NCI-H1092 treated with DMSO at 0.1 percent for 48 hours (cell line): ENCODE measurements at places on chromosomes 3 and 15.

- DNase-seq, result no peak
These were observed 10.3 kb downstream of the EID1 start for GRCh38 chr15:48888191-48888590.

DNA sequence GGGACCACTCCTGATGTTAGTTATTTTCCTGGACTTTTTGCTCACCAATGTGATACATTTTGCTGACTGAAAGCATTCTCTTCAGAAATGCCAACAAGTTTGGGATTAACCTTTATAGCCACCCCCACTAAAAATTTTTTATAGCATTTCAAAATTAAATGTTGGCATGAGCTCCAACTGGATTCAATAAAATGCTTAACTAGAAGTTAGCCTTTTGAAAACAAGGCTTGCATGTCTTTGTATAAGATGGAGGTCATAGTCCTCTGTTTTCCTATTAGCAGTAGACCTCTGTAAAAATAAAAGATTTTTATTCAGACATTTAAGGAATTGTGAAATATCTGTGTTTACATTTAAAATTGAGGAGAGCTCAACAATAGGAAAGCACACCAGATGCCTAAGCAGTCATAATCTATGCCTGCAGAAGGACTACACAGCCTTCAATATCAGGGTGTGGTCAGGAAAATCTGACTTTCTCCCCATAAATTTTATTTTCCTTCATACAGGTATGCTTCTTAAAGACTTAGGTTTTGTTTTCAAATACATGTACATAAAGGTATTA, 87.2 kb downstream of the DNAJC13 start:
- DNase-seq, result no peak

- no peak for DNase-seq
These were observed 2.2 kb upstream of the IL17RC start for GRCh38 chr3:9914559-9915253.

DNA sequence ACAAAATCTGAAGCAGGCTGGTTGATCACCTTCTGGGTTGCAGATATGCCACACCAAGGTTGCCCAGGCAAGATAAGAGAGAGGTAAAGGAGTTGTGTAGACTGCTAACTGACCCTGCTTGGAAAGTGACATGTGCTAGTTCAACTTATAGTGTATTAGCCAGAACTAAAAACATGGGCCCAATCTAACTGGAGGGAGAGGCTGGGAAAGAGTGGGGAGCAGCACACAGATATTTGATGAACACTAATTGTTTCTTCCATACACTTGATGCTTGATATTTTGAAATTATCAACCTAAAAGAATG, 55.1 kb upstream of the ADGRG7 start:
- no peak for DNase-seq

- no peak for DNase-seq
These were observed 41.4 kb upstream of the THBS1 start for GRCh38 chr15:39539466-39539865.

DNA sequence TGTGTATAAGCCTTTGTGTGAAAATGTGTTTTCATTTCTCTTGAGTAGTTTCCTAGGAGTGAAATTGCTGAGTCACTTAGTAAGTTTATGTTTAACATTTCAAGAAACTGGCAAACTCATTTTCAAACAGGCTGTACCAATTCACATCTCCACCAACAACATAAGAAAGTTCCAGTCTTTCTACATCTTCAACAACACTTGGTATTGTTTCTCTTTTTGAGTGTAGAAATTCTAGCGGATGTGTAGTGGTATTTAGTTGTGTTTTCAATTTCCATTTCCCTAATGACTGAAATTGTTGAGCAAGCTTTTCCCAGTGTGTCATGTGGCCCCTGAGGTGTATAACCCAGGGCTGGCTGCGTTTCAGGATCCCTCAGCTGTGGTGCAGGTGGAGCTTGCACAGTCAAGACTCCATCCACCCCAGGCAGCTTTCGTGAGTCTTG, 258.5 kb downstream of the PDCD6IP start:
- DNase-seq, result no peak

GRCh38 chr15:40633178-40633577, 39.1 kb downstream of the KNL1 start:
- DNase-seq, result no peak

GRCh38 chr3:143081844-143082778, 37.5 kb upstream of the CHST2 start:
- DNase-seq, result no peak

DNA sequence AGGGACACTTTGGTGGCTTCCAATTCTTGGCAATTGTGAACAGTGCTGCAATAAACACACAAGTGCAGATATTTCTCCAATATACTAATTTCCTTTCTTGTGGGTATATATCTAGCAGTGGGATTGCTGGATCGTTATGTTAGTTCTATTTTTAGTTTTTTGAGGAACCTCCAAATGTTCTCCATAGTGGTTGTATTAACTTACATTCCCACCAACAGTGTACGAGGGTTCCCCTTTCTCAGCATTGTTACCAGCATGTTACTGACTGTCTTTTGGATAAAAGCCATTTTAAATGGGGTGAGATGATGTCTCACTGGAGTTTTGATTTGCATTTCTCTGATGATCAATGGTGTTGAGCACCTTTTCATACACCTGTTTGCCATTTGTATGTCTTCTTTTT, 92.8 kb downstream of the DAPK2 start:
- DNase-seq, result no peak

GRCh38 chr15:49900006-49900902, 218.8 kb downstream of the ATP8B4 start:
- no peak for DNase-seq

DNA sequence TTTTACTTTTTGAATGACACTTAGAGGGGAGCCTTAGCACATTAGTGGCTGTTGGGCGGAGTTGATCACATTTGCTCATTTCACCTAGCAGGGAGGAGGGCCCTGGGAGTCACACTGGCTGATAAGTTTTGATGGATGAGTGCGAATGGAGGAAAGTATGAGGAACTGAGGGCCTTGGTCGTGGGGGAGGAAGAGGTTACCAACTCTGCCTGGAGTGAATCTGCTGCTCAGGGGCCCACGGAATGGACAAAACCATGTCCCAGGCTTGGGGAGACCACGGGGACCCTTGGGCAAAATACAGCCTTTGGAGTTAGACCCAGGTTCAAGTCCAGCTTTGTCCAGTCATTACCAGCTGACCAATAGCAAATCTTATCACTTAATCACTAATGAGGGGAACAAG, 5.1 kb upstream of the FLNB start:
- DNase-seq, result no peak

GRCh38 chr3:147364771-147365170, 41.6 kb downstream of the ZIC4 start:
- no peak for DNase-seq

DNA sequence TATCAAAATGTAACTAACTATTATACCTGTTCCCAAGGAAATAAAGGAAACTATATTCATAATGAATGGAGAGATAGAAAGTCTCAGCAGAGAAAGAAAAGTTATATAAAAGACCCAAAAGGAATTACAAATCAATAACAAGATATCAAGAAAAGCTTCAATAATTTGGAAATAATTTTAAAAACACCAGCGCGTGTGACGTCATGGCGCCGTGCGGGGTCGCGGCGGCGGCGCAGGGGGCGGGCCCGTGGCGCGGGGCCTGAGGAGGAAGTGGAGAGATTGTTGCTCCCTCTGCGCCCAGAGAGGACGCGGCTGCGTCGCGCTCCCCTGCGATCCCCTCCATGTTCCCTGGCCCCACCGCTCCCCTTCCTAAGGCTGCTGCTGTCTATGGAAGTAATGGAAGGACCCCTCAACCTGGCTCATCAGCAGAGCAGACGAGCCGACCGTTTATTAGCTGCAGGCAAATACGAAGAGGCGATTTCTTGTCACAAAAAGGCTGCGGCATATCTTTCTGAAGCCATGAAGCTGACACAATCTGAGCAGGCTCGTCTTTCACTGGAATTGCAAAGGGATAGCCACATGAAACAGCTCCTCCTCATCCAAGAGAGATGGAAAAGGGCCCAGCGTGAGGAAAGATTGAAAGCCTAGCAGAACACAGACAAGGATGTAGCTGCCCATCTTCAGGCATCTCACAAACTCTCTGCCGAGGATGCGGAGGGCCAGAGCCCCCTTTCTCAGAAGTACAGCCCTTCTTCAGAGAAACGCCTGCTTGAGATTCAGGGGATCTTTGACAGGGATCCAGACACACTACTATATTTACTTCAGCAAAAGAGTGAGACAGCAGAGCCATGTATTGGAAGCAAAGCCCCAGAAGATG, 4.1 kb downstream of the XCR1 start:
- no peak for DNase-seq

- DNase-seq, result no peak
These were observed 1.1 kb upstream of the PLD1 start for GRCh38 chr3:171811295-171811912.

DNA sequence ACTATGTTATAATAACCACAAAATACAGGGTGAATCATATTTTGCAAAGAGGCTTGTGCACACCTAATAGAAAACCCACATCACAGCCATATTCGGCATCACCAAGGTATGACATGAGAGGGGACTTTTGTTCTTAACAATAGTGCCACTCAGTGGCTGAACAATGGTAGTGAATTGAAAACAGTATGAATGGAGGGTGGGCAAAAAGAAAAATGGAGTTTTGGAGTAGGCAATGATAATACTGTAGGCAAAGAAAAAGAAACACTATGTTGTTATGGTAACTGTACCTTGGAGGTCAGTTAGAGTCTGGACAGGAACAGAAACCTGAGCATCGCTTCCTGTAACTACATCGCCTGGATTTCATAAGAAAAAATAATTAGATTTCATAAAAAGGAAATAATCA, 348.6 kb downstream of the PLCL2 start:
- peak; percentile 49 for DNase-seq

- DNase-seq, result no peak
These were observed 195.2 kb upstream of the DPPA4 start for GRCh38 chr3:109532257-109533216.

- DNase-seq, result peak; percentile 41
These were observed 92.8 kb downstream of the SV2B start for GRCh38 chr15:91192690-91193377.

- DNase-seq, result no peak
These were observed 55.8 kb downstream of the TBC1D5 start for GRCh38 chr3:17686613-17687012.

- no peak for DNase-seq
These were observed 81.7 kb downstream of the HCN4 start for GRCh38 chr15:73287019-73287418.

DNA sequence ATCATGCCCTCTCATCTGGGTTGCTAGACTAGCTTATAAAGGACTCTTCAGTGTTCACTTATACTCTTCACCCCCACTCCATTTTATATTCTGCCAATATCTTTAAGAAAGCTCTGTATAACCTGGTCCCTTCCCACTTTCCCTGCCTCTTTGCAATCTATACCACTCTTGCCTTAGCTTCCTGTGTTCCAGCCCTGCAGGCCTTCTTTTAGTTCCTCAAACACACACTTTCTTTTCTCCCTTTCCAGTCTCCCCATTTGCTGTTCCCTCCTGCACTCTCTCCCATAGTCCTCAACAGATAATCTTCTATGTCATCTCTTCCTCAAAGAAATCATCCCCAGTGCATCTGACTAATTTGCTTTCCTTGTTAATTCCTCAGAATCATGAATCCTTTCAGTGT, 28.7 kb downstream of the SENP8 start:
- DNase-seq, result no peak

DNA sequence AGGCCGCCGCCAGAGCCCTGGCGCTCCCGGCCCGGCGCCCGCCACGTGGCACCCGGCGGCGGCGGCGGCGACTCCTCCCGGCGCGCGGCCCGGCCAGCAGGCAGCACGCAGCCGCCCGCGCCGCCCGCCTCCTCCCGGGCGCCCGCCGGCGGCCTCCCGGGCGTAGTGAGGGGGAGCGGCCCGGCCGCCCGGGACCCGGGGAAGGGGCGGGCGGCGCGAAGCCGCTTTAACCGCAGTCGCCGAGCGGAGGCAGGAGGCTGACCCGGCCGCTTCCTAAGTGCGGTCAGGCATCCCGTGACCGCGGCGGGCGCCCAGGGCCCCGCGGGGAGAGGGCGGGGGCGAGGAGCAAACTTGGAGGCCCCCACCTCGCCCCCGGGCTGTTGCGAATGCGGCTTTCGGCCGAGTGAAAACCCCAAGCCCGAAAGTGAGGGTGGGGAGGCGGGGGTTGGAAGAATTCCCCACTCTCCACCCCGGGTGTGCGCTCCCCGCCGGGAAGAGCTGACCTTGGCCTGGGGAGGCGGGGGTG, 1.7 kb upstream of the HES1 start:
- peak; percentile 46 for DNase-seq

- no peak for DNase-seq
These were observed 132.6 kb upstream of the MEF2A start for GRCh38 chr15:99433026-99433756.

GRCh38 chr15:74868059-74868458, 5.1 kb downstream of the SCAMP2 start:
- no peak for DNase-seq

DNA sequence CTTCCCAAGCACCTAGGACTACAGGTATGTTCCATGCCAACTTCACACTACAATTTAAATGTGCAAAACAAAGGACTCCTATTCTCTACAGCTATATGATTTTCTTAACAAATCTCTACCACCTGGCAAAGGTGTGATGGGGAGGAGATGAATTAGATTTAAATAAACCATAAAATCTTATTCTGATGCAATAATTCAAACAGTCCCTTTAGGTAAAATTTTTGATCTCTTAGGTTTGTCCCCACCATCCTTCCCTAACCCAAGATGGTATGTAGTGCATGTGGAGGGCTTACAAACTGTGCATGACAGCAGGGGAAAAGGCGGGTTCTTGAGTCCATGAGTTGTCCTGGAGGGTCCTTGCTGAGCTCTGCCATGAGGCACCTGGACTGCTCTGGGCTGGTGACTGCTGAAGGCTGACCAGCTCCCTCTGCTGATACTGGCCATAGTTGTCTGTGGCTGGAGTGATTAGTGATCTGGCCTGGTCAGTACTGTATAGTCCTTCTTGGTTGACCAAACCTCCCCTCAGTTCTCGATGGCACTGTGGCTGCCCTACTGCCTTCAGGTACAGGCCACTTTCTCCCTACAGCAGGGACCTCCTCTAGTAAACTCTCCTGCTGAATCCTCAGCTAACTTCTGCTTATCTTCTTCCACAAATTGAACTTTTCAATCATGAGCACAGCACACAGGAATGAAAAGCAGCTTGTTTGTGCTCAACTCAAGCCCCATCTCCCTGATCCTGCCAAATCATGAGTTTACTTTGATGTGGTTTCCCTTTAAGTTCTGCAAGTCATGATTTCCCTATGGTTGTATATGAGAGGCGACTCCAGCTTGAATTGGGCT, 30.1 kb downstream of the CFAP161 start:
- no peak for DNase-seq

DNA sequence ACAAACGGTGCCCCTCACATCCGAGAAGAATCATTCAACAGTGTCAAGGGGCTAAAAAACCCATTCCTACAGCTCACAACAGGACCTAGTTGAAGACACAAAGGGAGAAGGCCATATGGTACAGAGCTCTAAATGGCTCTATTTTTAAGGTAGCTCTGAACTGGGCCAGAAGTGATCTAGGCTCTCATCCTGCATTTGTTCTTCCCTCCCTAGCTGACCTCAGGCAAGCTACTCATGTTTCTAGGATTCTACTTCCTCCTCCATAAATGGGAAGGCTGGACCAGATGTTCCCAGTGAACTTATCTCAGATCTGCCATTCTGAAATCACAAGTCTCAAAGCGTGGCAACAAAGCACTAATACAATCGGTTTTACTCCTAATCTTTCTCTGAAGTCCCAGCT, 62.3 kb downstream of the CPNE4 start:
- DNase-seq, result no peak
